ENCODE measurements at places on chromosomes 1 and 21.

DNA sequence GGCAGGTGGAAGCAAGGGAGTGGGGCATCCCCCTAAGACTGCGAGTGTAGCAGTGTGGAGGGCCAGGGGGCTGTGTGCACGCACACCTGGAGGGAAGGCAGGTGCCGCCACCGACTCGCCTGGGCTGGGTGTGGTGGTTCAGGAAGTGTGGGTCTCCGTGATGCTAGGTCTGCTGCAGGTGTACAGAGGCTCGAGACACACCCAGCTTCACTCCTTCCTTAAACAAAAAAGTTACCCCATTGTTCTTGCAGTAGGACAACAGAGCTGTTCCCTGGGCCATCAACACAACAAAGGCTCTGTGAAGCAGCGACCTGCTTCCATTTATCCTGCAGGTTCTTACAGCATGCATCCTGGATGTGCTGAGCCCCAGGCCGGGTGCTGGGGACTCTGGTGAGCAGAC lies 100.4 kb upstream of the TMEM51 start:
- H3K4me3 ChIP-seq, result no peak overlapping the region
- H3K4me1 ChIP-seq, result no peaks in the 10 kb centered on the region
- no peaks in the 10 kb centered on the region for H3K36me3 ChIP-seq
- DNase-seq, result no peak
- H3K27me3 ChIP-seq, result no peaks in the 10 kb centered on the region

DNA sequence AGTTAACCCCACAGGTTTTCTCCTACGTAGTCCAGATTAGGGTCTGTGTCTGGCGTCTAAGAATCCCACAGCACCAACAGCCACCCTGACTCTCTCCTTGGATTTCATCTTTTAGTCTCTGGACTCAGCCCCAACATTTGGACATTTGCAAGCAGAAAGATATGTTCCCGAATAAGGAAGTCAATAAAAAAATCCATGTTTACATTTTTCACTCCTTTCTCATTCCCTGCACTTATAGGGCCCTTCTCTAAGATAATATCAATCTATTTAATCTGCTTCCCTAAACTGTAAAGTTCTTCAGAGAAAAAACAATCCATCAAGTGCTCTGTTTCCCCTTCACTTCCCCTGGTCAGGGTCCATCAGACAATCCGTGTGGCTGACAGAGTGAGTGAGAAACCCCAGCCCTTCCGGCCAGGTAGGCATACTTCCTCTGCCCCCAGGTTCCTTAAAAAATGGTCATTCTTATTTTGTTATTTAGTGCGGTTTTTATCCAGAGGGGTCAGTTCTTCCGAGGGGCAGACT lies 105.9 kb upstream of the CDC42BPA start:
- no peaks in the 10 kb centered on the region for H3K4me1 ChIP-seq
- H3K27ac ChIP-seq, result no peak overlapping the region
- H3K27me3 ChIP-seq, result no peaks in the 10 kb centered on the region

GRCh38 chr1:20469406-20470076 lies 16.5 kb downstream of the CAMK2N1 start:
- no peaks in the 10 kb centered on the region for H3K27me3 ChIP-seq
- no peak overlapping the region for H3K27ac ChIP-seq
- H3K4me3 ChIP-seq, result no peak overlapping the region
- no peaks in the 10 kb centered on the region for H3K36me3 ChIP-seq
- DNase-seq, result no peak

- peaks cover 79% of the 10 kb centered on the region for H3K36me3 ChIP-seq
- H3K27me3 ChIP-seq, result no peaks in the 10 kb centered on the region
- DNase-seq, result no peak
These were observed 19.1 kb downstream of the RUNX3 start for GRCh38 chr1:24910751-24911650.

DNA sequence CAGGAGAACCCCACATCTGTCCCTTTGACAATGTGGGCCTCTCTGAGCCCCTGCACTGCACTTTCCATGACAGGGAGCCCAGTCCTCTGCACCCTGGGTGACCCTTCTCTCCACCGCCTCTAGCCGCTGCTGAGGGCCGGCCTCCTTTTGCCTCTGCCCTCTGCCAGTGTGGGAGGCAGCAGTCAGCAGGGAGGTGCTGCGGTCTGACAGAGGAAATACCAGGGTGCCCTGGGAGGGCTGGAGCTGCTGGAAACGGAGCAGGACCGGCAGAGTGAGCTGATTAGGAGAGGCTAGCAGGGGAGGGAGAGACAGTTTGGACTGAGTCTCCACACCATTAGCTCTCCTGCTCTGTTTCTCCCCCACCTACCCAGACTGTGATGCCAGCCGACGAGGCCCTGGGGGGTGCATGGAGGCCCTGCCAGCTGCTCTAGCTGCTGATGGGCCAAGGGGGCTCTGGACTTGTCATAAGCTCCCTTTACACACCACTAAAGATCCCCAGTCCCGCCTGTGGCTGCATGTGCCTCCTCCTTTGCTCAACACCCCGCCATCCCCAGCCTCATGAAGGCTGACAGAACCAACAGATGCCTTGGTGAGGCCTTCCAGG lies 171.1 kb upstream of the KLHDC7A start:
- no peak overlapping the region for H3K27ac ChIP-seq
- no peak for DNase-seq
- H3K27me3 ChIP-seq, result no peaks in the 10 kb centered on the region
- H3K4me1 ChIP-seq, result no peaks in the 10 kb centered on the region
- H3K36me3 ChIP-seq, result no peaks in the 10 kb centered on the region

DNA sequence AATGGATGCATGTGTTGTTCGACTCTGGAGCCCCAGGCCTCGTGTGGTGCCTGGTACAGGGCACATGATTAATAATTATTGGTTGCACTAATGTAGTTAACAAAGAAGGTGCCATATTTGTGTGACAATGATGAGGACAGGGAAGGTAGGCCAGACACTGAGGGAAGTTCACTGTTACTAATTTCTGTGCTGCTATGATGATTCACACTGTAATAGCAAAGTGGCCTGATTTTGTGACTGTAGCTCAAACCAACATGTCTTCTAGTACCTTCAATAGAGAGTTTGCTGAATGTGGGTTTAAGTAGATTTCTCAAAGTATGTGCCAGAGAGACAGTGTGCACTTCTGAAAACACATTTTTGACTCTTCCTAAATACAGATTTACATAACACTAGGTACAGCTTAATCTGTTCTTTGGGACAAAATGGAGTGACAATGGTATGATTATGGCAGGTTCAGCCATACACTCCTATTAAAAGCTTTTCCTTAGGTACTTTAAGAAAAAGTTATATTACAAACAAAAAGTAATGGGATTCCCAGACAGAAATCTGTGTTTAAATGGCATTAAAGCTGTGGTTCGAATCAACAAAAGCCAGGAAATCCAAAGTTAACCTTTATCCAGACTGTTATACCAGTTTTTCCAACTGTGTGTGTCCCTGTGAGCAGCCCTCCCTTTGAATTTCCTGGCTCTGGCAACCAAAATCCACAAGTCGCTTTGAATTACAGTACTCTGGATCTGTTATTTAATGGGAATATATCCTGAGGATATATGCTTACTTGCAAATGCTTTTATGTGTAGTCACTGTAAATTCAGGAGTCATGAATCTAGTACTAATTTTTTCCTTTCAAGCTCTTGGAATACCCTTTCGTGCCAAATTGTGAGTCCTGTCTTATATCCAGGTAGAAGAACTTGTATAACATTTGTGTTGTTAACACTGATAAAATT lies 277.1 kb upstream of the SGIP1 start:
- no peak for DNase-seq
- no peak overlapping the region for H3K4me3 ChIP-seq
- H3K4me1 ChIP-seq, result peaks cover 4% of the 10 kb centered on the region
- H3K36me3 ChIP-seq, result no peaks in the 10 kb centered on the region

GRCh38 chr1:108149796-108150467 lies 50.2 kb downstream of the SLC25A24 start:
- no peak overlapping the region for H3K4me3 ChIP-seq
- no peak overlapping the region for H3K27ac ChIP-seq
- DNase-seq, result no peak
- H3K27me3 ChIP-seq, result no peaks in the 10 kb centered on the region
- no peaks in the 10 kb centered on the region for H3K4me1 ChIP-seq
- no peaks in the 10 kb centered on the region for H3K36me3 ChIP-seq

- H3K27ac ChIP-seq, result no peak overlapping the region
- H3K36me3 ChIP-seq, result no peaks in the 10 kb centered on the region
- no peaks in the 10 kb centered on the region for H3K27me3 ChIP-seq
- H3K4me1 ChIP-seq, result peaks cover 5% of the 10 kb centered on the region
- H3K4me3 ChIP-seq, result no peak overlapping the region
- DNase-seq, result no peak
These were observed 29.1 kb upstream of the TADA1 start for GRCh38 chr1:166905136-166905535.

Measured in GM12878 (cell line).